ENCODE measurements at places on chromosomes 12 and 14.

- DNase-seq: no peak
Measured at GRCh38 chr12:48640428-48640827, 41.6 kb downstream of the KANSL2 start.

DNA sequence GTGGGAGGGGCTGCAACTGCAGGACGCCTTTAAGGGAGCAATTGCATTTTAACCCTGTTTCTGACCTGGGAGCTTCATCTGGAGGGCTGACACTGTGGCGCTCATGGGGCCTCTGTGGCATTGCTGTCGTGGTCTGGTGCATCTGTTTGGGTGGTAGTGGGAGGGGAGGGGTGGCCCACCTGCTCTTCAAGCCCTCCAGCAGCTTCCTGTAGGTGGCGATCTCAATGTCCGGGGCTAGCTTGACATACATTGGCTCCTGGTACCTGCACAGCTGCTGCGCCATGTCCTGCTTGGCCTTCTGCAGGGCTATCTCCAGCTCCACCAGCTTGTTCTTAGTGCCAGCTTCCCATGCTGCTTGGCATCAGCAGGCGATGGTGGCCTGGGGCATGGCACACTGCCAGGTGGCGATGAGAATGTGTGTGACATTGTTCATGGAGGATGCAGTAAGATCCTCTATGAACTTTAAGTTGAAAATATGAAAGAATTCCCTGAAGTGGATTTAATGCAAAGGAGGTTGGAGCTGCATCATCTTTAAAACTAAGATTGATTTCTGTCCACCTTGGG is 7.7 kb upstream of the KRT82 start:
- DNase-seq: no peak

GRCh38 chr12:4432878-4433744 is 12.5 kb downstream of the FGF6 start:
- DNase-seq: no peak

- no peak for DNase-seq
Measured at GRCh38 chr12:51373187-51373586, 18.0 kb downstream of the GALNT6 start.

DNA sequence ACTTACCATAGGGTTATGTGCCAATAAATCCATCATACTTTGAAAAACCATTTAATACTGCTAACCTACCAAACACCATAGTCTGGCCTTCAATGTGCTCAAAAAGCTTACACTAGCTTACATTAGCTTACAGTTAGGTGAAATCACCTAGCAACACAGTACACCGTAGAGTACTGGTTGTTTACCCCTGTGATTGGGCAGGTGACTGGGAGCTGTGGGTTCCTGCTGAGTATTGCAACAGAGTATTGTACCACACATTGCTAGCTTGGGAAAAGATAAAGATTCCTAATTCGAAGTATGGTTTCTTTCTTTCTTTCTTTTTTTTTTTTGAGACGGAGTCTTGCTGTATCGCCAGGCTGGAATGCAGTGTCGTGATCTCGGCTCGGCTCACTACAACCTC is 5.6 kb downstream of the ATP5MC2 start:
- no peak for DNase-seq

GRCh38 chr12:114746297-114747011 is 62.5 kb upstream of the TBX3 start:
- no peak for DNase-seq

Data from MG63 (cell line).